Lung (tissue), 17 donors: ENCODE measurements at places on chromosomes 5 and 9. TPM values are rescaled to one million over a fixed set of nuclear protein-coding genes. Genes with fewer than 3 reads are reported as not detected.

Gene FOXB2
- total RNA-seq: not detected

GRCh38 chr5:111853748-111854147 lies 96.8 kb upstream of the NREP start:
- DNase-seq: peak; percentile 85
- H3K27me3 ChIP-seq: no peaks in the 10 kb centered on the region
- no peaks in the 10 kb centered on the region for H3K36me3 ChIP-seq
- H3K4me1 ChIP-seq: peaks cover 34% of the 10 kb centered on the region
- H3K4me3 ChIP-seq: no peak overlapping the region

Gene SH2D3C
- 51.5 TPM for total RNA-seq

GRCh38 chr5:56211298-56211865 lies 21.7 kb downstream of the ANKRD55 start:
- H3K27me3 ChIP-seq: no peaks in the 10 kb centered on the region
- H3K4me3 ChIP-seq: no peak overlapping the region
- no peak overlapping the region for H3K27ac ChIP-seq
- peak; percentile 50 for DNase-seq

- H3K4me3 ChIP-seq: no peak overlapping the region
- no peak for DNase-seq
- H3K27ac ChIP-seq: no peak overlapping the region
Observed at GRCh38 chr9:1354086-1354485, 303.9 kb downstream of the DMRT2 start.

Gene CTXN3
- total RNA-seq: not detected

Gene PCDHB7
- total RNA-seq: 4.7 TPM
